ENCODE measurements at places on chromosomes 6 and 20.
A peak's percentile ranks its signal among the peaks of the same experiment; 100 is the strongest.

DNA sequence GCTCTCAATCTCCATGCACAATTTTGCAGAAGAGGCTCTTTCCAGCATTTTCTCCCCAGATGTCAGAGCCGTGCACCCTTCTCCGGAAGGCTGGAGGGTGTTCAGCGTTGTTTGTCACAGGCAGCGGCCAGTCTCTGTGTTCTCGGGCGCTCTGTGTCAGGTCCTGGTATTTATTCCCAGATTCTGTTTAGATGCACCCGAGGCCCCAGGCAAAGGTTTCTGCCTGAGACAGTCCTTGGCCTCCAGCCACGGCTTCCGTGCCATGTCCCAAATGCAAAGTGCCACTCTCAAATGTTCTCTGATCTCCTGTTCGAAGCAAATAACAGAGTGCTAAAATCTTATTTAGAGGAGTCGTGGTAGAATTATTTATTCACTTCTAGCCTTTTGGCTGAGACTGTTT is 140.3 kb upstream of the AGPAT4 start:
- DNase-seq, result no peak

DNA sequence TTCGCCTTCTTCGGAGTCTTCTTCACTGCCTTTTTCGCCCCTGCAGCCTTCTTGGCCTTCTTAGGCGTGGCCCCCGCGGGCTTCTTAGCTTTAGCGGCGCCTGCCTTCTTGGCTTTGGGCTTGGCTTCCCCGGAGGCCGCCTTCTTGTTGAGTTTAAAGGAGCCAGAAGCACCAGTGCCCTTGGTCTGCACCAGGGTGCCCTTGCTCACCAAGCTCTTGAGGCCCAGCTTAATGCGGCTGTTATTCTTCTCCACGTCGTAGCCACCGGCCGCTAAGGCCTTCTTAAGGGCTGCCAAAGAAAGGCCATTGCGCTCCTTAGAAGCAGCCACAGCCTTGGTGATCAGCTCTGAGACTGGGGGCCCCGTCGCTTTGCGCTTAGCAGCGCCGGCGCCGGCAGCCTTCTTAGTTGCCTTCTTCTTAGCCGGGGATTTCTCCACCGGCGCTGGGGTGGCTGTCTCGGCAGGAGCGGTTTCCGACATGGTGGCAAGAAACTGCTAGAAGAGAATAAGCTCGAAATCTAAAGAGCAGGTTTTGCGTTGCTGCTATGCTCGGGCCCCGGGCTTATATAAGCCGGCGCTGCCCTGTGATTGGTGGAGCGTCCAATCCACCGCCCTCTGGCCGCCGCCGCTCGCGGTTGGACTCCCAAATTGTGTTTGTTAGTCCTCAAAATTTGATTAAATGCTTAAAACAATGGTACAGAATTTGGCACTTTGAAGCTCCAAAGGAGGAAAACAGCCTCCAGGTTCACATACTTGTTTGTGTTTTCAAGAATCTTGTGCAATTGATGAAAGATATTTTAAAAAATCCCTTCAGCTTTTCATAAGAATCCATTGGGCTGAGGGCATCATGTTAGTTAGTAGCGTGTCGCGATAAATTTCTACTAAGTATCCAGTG is 44.9 kb downstream of the OR2B2 start:
- DNase-seq, result peak; percentile 24

DNA sequence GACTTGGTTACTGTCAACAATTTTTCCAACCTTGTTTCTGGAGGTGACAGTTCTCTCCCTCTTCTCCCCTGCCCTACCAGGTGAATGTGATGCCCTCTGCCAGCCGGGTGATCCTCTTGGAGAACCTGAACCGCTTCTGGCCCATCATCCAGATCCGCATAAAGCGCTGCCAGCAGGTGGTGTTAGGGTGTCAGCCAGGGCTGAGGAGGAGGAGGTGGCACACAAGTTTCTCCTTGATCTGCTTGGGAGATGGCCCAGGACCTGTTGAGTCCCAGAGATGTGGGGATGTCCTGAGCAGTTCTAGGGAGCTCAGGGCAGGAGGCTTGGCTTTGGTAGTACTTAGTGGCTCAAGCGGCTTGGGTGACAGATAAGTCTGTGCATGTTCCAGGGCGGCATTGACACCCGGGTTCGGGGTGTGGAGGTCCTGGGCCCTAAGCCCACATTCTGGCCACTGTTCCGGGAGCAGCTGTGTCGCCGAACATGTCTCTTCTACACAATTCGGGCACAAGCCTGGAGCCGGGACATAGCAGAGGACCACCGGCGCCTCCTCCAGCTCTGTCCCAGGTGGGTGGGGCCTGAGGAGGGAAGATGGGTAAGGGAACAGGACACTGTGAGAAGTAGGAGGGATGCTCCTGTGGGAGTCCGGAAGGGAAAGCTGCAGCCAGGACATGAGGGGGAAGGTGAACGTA is 21.2 kb downstream of the CUL9 start:
- DNase-seq, result no peak

- DNase-seq, result no peak
Observed at GRCh38 chr6:16184551-16184950, 53.8 kb upstream of the GMPR start.

DNA sequence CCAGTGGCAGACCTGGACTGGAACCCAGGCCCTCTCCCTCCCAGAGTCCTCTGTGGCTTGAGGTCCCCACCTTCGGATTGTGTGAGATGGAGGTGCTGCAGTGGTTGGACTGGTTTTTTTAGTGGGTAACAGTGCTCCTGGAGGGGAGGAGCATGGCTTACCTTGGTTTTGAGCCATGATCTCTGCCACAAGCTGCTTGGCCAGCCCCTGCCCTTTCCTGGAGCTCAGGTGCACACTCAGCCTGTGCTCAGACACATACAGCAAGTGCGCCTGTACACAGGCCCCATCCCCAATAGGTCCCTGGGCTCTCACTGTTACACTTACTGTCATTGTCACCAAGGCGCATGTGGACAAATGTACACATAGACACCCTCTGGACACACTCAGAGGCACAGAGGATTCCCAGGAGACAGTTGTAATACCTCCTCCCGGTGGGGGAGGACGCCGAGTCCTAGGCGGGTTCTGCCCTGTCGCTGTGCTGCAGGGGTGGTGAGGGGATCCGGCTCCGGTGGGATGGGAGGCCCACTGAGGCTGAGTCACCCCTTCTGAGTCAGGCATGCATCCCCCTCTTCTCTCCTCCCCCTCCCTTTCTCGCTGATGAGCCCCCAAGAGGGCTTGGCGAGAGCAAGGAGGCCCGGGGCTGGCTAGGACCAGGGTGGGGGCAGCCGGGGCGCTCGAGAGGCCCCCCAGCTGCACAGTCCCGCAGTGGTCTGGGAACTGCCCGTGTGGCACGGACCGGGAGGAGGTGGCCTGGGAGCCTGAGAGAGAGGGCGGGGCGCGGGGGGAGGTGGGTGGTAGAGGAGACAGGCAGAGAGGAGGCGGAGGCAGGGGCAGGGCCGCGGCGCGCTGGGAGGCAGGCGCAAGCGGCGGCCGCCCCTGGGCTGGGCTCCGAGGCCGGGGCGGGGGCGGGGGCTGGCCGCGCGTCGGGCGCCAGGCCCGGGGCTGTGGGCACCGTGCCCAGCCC is 522 bp upstream of the EPB41L1 start:
- DNase-seq, result no peak

- DNase-seq, result no peak
Observed at GRCh38 chr6:18681832-18682503, 294.8 kb downstream of the RNF144B start.

Data from stimulated activated CD4-positive, alpha-beta T cell treated with anti-CD3 and anti-CD28 coated beads, TNF-alpha, amount 100 ng/mL, for 1 hour (primary cell).